ENCODE measurements at places on chromosomes 3 and 15.
A peak's percentile ranks its signal among the peaks of the same experiment; 100 is the strongest.

DNA sequence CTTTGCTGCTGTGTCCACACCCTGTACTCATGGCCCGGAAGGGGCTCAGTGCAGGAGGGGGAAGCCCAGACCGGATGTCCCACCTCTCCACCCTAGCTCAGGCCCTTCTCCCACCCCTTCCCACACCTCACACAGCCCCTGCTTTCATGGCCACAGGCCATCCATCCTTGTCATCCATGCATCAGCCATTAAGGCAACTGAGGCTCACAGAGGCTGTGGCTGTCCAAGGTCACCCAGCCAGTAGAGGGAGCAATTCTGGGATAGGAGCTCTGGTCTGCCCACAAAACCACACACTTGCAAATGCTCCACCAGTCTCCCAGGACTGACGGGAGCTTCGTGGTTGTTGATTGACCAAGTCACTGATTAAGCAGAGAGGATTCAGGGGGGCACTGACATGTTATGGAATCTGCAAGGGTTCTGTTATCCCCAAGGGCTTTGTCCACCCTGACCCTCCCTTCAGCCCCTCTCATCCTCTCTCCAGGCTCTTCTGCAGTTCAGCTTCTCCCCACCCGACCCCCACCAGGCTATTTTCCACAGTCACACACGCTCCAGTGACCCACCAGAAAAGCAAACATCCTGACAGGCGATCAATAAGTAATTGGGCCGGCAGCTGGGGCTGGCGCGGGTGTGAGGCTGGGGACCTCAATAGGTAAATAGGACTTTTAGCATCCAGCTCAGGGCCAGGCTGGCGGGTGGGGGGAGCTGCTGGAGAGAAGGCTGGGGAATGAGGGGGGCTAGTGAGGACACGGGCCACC lies 15.1 kb downstream of the LINGO1 start:
- peak; percentile 70 for DNase-seq

GRCh38 chr3:13495351-13495813 lies 15.3 kb downstream of the HDAC11 start:
- no peak for DNase-seq

- no peak for DNase-seq
These were observed 27.9 kb upstream of the TLE3 start for GRCh38 chr15:70125605-70126004.

DNA sequence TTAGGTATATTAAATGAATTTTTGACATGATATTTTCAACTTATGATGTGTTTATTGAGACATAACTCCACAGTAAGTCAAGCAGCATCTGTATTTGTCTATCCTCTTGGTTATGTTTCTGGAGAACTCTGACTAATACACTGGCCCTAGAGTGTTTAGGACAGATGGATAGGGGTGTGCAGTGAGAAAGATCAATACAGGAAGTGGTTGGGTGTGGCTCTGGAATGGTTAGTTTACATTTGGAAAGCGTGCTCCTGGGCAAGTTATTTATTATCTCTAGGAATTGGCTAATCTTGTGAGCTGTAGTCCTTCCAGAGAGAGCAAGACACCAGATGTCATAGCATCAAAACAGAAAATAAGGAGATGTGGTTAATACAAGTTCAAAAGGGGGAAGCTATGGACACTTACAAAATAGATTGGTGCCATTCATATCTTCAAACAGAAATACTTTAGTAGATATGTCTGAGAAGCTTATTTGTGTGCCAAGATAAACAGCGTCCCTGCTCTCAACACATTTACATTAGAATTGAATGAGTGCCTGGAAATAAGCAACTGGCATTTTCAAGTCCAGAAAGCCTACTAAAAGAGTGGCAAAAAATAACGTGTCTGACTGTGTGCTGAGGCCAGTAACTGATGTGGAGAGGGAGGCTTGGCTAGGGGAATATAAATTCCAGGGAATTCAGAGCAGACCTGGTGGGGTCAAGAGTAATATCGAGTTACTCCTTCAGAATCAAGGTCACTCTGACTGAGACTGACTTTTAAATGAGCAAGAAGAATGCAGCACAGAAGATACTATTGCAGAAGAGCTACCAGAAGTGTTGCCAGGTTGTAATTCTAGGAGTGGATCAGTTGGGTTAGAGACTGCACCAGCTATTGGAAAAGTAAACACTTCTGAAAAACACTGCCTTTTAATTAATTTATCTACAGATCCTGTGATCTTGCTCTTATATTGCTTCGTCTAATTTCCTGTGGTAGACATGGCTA lies 33.4 kb upstream of the PLAAT1 start:
- no peak for DNase-seq

DNA sequence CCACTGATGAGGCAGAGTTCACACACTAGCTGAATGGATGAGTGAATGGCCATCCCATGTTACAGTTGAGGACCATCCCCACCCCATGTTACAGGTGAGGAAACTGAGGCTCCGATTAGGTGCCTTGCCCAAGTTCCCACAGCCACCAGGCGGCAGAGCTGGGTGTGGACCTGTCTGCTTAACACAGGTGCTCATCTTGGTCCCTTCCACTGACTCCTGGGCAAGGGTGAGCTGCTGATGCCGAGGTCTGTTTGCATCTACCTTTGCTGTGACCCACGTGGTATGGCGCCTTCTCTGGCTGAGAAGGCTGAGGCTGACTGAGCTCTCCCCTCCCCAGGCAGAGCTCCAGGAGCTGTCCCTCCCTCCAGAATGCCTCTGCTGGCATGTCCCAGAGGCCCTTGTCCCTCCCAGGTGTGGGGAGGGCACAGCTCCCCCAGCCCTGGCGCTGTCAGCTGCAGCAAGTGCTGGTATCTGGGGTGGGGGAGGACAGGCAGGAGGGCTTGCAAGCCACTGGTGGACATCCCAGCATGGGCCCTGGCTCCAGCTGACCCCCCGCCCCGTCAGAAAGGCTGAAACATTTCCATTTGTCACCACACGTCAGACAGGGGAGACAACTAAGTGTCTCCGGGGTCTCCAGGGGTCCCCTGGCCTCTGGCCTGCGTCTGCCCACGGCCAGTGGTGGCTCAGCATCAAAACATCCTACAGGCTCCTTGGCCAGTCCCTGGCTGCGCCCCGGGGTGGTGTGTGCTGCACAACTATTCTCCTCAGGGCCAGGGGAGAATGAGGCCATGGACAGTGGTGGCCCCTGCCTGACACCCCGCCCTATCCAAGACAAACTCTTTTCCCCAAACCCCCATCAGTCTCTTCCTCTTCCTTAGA lies 105.4 kb downstream of the ADCY5 start:
- no peak for DNase-seq

DNA sequence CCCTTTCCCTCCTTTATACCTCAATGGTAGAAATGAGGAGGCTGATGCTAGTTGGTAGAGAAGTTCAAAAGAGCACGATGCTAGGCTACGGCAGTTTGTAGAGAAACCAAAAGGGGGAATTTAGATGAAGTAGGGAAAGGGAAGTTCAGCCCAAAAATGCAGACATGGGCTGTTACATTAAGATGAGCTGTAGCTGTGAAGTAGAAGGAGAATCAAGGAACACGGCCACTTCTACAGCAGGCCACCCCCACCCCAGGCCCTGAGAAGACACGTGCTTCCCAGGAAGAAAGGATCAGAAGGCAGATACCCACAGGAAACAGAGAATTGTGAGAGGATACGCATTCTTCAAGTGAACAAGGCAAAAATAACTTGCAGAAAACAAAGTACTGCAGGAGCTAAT lies 2.1 kb upstream of the PARP14 start:
- no peak for DNase-seq

GRCh38 chr3:76039431-76039830 lies 254.1 kb upstream of the ZNF717 start:
- no peak for DNase-seq

DNA sequence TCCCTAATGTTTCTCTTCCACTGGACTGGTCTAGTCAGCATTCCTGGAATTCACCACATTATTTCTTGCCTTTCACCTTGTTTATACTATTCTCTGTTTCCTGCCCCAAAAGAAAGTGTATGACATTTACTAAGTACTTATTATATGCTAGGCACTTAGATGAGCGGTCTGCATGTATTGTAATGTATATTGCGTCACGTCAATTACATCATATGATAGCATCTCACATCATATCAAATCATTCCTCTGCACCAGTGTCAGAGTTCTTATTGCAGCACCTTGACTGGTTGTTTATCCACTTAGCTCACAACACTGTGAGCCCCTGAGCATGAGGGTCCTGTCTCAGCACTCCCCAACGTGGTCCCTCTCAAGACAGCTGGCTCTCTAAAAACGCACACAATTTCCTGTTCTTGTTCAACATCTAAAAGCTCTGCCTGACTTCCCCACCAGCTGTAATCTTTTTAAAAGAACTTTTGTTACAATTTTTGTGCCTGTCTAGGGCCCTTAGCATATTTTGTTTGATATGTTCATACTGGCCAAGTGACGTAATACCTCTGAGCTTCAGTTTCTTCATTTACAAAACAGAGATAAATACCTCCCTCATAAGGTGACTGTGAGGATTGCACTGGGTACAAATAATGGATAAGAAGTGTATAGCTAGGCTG lies 58.8 kb downstream of the ARHGAP31 start:
- peak; percentile 73 for DNase-seq

DNA sequence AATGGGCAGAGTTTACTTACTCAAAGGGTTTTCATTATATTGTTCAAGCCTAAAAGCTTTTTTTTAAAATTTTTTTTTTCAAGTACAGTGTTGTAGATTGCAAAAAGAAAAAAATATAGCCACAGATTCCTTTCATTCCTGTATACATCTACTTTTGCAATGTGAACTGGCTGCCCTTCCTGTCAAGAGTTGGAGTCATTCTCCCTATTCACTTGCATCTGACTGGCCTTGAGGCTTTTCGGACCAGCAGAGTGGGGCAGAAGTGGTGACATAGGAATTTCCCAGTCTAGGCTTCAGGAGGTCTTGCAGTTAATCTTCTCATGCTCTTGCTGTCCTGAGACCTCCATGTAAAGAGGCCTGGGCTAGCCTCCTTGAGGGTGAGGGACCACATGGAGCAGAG lies 218.3 kb upstream of the CFAP20DC start:
- DNase-seq = no peak

GRCh38 chr3:43031889-43032545 lies 52.9 kb downstream of the GASK1A start:
- no peak for DNase-seq

GRCh38 chr3:38001456-38002081 lies 11.0 kb downstream of the VILL start:
- DNase-seq = peak; percentile 80

DNA sequence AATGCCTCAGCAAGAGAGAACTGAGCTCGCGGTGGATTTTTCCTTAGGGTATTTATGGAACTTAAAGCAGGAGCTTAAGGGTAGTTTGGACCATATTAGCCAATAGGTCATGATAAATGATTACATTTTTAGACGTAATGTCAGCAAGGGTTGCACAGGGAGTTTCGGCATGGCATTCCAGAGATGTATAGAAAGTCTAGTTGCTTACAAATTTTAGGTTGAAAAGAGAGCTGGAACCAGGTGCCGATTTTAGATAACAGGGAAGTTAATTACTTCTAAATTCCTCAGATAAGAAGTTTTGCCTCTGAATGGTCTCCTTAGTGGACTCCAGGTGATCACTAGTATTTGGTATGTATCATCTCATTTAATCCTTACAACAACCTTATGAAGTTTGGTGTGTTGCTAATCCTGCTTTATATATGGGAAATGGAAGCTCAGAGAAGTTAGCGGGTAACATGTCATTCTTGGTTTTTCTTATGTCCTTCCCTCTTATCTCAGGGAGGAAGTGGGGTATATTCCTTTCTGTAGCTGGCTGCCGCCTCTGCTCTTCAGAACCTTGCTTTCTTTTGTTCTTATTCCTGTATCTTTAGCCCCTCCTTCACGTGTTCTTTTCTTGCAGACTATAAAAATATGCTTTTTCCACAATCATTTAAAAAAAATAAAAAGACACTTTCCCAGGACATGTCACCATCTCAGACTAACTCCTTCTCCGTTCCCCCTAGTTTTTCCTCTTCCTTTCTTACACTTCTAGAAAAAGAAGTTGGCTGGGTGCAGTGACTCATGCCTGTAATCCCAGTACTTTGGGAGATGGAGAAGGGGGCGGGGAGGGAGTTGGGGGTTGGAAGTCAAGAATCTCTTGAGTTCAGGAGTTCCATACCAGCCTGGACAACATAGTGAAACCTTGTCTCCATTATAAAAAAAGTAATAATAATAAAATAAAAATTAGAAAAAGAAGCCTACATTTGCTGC lies 25.7 kb downstream of the IQGAP1 start:
- DNase-seq = no peak

DNA sequence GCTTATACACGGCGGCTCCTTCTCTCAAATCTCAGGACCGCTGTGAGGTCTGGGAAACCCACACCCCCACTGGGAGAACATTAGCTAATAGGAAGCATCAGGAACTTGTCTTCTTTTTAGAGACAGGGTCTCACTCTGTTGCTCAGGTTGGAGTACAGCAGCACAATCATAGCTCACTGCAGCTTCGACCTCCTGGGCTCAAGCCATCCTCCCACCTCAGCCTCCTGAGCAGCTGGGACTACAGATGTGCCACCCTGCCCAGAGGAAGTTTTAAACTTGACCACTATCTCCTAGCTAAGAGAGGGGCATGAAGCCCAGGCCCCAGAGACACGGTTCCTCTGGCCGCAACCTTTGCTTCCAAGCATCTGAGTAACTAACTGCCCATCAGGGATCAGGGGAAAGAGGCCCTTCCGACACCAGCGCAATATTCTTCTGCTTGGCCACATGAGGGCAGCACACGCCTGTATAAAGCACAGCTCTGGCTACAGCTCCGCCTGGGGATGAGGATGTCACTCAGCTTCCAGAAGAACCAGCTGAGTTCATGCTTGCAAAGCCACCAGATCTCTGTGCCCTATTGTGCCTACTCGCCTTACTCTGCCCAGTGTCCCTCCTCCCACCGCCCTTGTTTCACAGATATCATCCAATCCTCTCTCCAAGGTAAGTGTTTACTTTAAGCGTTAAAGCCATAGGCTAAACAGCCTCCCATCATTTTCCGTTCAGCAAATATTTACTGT lies 57.6 kb upstream of the SLC6A11 start:
- peak; percentile 84 for DNase-seq

DNA sequence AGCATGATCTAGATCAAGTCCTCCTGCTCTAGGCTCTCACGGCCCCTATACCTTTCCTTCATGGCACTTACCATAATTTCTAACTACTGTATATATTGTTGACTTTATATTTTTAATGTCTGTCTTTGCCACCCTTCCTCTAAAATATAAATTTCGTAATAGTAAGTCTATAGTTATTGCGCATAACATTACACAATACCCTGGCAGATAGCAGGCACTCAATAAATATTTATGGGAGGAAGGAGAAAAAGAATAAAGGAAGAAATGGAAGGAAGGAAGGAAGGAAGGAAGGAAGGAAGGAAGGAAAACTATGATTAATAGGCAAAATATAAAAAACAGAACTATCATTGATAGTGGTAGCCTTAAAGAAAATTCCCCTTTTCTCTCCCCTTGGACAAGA lies 190.3 kb upstream of the LMCD1 start:
- DNase-seq = no peak

GRCh38 chr3:38984731-38985130 lies 67.0 kb downstream of the SCN11A start:
- DNase-seq = no peak

All from T47D (cell line).